ENCODE measurements at places on chromosomes 16 and 17.

- no peak for DNase-seq
These were observed 3.4 kb downstream of the MYO18A start for GRCh38 chr17:29176558-29177351.

- no peak for DNase-seq
These were observed 956 bp upstream of the IST1 start for GRCh38 chr16:71894229-71894920.

- DNase-seq: no peak
These were observed 247.9 kb downstream of the SEC14L1 start for GRCh38 chr17:77388384-77389306.

- no peak for DNase-seq
These were observed 9.3 kb downstream of the ZACN start for GRCh38 chr17:76088041-76088867.

GRCh38 chr17:64968652-64969501 lies 49.6 kb upstream of the LRRC37A3 start:
- no peak for DNase-seq

DNA sequence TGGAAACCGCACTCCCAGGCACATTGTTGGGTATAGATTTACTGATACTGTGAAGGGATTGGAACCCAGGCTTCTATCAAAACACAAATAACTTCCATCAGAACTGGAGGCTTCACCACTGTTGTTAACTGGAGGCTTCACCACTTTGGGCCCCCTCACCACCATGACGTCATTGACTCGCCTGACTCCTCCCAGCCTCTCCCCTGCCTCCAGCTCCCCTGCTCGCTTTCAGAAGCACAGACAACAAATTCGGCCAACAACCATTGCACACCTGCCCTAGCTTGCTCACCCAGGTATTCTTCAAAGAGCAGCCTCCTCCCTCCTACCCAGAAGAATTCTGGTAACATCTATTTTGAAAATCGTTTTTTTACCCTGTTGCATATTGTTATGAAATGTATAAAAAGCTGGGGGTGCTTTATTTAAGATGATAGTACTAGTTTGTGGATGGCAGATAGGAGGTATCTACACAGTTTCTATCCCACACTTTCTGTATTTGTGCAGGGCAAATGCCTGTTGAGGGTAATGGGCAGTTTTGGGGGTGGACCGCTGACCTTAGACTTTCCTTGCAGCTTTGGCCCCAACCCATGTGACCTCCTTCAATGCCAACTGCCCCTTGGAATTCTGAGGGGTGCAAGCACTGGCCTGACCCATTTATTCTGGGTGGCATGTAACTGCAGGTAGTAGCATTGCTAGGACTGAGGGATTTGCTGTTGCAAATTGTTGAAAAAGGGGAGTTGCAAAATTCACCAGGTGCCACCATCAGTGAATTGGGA lies 54.1 kb downstream of the HLF start:
- no peak for DNase-seq

DNA sequence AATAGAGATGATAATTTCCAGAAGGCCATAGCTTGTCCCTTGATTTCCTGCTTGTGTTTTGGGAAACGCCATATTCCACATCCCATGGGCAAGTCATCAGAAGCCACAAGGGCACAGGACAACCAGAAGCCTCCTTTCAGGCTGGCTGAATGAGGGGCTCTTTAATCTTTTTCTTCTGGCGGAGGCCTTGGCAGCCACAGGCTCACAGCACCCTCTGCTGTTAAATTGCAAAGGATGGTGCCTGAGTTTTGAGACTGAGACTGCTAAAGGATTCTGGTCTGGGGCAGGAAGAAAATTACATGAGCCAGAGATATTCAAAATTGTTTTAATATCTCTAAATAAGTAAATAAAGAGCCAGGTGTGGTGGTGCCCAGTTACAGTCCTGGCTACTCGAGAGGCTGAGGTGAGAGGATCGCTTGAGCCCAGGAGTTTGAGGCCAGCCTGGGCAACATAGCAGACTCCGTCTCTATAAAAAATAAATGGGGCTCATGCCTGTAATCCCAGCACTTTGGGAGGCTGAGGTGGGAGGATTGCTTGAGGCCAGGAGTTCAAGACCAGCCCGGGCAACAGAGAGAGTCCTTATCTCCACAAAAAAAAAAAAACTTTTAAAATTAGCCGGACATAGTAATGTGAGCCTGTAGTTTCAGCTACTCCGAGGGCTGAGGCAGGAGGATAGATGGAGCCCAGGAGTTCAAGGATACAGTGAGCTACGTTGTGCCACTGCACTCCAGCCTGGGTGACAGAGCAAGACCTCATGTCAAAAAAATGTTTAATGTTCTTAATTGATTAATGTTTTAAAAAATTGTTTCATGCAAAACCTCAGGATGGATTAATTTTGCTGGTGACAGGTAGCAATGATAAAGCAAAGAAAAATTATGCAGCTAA lies 26.3 kb downstream of the AARSD1 start:
- no peak for DNase-seq

GRCh38 chr16:59864981-59865666 lies 1131.0 kb upstream of the GOT2 start:
- DNase-seq: no peak

- no peak for DNase-seq
These were observed 213.8 kb downstream of the HS3ST3A1 start for GRCh38 chr17:13387952-13388351.

DNA sequence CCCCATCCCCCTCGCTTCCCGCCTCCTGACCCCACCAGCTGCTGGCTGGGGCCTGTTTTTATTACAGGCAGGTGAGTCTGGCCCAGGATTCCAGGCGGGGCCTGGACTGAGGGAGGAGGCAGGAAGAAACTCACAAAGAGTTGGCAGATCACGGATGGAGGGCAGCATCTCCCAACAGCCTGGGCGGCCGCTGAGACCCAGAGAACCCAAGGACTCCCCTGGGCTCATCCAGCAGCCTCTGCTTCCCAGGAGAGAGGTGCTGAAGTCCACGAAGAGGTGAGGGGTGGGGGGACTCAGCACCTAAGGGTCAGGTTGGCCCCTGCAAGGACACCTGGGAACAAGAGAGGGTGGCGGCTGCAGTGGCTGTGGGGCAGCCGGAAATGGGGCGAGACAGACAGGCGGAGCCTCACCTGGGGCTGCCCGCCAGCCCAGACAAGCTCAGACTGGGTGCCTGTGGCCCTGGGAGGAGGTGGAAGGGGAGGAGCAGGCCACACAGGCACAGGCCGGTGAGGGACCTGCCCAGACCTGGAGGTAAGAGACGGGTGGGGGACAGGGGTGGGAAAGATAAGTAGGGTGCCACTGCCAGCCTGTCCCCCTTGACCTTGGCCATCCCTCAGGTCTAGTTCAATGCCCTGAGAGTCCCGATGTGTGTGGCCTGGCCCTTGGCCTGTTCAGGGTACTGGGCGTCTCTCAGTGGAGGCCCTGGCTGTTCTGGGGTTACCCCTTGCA lies 8.7 kb upstream of the ADGRG1 start:
- DNase-seq: no peak

DNA sequence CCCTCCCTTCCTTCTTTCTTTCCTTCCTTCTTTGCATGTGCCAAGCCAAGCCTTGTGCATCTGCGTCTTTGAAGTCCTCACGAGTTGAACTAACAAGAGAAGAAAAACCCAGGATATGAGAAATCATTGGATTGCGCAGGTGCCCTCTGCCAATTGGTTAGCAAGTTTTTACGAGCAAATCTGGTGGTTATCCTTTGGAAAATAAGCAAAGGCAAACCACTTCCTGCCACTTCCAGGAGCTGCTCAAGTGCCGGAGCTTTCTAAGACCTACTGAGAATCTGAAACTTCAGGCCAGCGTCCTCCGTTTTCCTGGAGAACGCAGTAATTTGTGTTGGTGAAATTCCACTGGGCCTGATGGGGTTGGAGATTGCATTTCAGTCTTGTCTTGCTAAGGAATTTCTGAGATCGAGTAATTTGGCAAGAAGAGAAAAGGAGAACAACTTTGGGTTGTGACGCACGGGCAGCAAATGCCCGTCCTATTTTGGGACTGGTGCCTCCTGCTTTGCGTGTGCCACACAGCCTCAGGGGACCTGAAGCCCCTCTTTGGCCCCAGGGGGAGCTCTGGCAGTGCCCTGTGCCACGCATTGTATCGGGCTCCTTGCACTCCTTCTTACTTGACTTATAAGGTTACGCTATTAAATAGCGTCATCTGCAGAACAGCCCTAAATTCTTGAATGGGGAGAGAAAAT lies 56.4 kb downstream of the CMIP start:
- DNase-seq: no peak

DNA sequence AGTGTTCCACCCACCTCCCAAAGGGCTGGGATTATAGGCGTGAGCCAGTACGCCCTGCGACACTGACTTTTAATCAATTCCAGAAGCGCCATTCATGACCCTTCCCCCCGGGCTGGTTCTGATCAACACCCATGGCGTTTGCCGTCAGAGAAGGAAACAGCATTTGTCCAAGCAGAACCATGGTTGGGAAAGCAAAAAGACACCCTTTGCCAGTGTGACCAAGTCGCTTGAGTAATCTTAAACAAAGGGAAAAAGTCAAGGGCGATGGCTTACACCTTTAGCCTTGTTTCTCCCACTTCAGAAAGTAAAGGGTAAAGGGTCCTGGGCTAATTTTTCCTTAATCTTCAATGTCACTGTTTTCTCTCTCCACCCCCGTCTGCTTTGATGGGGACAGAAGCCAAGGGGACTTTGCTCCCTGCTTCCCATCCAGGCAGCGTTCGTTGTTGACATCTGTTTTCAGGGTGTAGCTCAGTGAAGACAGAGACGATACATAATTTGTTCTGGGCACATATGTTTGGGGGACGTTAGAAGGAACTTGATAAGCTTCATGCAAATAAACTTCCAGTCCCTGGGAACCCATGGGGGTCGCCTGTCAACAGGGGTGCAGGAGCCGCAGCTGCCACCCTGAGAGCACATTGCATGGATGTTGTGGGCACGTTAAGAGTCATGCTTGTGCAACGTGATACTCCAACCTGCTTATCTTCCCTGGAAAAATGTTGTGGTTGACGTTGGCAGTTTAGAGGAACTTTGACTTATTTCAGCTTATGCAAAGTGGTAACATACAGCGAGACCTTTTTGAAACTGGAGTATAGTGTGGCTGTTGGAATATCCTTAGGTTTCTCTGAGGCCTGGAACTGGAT lies 50.6 kb upstream of the TANGO6 start:
- DNase-seq: no peak

- DNase-seq: no peak
These were observed 5.1 kb upstream of the CD300LD start for GRCh38 chr17:74597069-74597790.

DNA sequence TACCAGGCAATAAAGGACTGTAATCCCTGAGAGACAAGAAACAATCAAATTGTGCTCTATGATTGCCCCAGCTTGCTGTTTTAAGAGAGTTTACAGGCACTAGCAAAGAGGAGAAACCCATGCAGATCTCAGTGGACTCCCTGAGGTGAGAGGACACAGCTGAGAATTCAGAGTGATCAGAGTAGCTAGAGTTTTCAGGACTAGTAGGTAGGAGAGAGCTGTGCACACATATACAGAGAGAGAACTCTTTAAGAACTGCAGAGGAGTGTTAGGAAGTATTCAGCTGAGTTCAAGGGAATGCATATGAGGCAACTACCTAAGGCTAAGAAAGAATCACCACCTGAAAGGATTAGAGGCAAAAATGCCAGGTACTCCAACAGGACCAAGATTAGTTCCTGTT lies 904.8 kb downstream of the CDH8 start:
- no peak for DNase-seq

DNA sequence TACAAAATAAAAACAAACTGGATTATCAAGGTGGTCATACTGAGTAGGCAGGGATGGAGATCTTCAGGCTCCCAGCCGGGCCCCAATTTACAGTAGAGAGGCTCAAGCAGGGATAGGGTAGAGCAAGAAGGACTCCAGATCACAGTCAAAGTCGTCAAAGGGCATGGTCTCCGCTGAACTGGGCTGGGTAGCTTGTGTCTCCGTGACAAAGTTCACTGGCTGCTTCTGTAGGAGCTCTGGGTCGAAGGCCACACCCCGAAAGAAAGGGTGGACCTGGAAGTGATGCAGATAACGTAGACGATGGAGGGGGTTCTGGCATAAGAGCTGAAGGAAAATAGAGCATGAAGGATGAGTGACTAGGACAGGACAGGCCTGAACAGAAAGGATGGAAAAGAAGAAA lies 3.6 kb downstream of the RSKR start:
- DNase-seq: no peak

DNA sequence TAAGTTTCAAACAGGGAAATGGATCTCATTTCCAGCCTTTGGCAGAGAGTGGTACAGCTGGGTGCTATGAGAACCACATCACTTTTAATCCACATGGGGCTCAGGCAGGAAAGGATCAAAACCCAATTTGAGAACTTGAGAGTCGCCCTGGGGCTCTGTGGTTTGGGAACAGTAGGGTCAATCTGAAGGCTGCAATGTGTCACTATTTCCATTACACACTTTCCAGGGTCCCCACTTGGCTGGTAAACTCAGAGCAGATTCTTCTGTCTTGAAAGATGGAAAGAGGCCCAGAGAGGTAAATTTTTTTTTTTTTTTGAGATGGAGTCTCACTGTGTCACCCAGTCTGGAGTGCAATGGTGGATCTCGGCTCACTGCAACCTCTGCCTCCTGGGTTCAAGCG lies 6.7 kb upstream of the HIGD1B start:
- no peak for DNase-seq

GRCh38 chr17:5203178-5203907 lies 11.7 kb upstream of the ZNF594 start:
- no peak for DNase-seq

DNA sequence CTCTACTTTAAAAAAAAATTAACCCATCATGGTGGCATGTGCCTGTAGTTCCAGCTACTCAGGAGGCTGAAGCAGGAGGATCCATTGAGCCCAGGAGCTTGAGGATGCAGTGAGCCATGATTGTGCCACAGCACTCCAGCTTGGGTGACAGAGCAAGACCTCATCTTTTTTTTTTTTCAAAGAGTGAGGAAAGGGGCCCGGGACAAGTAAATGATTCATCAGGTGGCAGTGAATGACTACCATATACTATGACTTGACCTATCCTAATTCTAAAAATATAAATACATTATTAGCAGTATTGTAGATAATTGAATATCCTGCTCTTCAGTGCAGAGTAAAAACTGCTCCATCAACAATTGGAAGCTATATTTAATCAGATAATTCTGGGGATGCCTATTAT lies 55.3 kb downstream of the CLUH start:
- no peak for DNase-seq

DNA sequence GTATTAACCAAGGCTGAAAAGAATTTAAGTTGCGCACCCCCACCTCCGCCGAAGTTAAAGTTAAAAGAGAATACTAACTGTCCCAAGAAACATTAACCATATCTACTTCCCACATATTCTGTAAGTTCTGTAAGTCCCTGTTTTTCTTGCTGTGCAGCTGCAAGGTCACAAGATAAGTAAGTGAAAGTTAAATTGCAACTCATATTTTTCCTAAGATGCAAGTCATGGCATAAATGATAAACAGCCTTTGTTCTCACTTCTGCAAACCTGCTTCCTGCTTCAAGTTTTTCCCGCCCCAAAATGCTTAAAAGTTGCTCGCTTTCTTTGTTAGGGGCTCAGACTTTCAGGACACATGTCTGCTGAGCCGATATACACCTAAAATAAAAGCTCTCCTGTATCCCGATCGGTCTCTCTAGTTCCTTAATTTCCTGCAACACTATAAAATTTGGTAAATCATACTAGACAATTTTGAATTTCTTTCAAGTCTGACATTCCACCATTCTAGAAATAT lies 32.6 kb upstream of the ABCA9 start:
- no peak for DNase-seq
